Cardiac fibroblast (primary cell): ENCODE measurements at places on chromosomes 2 and 18.

- peak; percentile 64 for DNase-seq
Observed at GRCh38 chr18:44654573-44654972, 26.1 kb upstream of the SETBP1 start.

GRCh38 chr2:194105358-194105757 is 1551.7 kb upstream of the SLC39A10 start:
- no peak for DNase-seq

- DNase-seq, result no peak
Observed at GRCh38 chr2:196980473-196980872, 54.0 kb upstream of the PGAP1 start.

DNA sequence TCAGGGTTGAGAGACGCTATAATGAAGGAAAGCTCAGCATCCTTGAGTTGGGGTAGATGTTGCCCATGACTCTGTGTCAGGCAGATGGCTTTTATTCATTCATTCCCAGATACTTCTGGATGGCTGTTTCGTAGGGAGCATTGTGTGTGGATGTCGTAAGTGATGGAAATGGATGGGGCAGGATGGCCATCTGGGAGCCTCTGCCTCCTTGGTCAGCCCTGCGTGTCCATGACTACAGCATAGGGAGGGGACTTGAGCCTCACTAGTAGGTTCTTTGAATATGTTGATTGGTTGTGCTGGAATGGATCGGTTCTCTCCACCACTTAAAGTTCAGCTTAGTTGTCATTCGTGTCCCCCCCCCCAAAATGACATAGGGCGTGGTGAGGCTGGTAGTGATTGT is 44.9 kb downstream of the TGOLN2 start:
- no peak for DNase-seq

DNA sequence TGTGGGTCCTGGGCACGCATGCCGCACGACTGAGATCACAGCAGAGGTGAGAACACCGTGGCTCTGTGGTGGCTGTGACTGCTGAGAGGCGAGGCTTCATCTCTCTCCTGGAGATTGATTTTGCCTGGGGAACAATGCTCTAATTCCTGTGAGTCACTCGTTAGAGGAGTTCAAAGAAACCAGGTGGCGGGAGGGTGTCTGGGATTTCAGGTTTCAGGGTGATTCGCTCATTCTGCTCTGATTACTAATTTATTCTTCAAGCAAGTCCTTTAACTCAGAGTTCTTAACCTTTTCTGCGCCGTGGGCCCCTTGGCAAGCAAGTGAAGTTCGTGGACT is 56.3 kb downstream of the GLI2 start:
- DNase-seq, result peak; percentile 34

DNA sequence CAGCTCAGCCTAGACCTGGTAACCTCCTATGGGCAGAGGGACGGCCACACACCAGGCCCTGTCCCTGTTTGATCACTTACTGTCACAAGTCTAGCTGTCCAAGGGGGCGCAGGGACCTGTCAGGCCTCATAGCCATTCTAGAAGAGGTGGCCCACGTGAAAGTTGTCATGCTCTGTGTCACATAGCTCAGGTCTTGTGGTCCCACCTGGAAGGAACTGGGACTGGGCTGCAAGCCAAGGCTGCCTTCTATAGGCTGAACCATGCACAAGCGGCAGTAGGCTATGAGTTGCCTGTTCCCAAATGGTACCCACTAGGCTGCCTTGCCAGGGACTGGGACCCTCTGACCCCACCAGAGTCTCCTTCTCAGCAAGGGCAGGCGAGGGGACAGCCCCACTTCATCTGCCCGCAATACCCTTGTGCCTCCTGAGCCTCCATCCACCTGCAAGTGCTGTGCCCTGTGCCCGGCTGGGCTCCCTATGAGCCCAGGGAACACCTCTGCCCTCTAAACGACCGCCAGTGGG is 177.5 kb downstream of the ANAPC1 start:
- no peak for DNase-seq

DNA sequence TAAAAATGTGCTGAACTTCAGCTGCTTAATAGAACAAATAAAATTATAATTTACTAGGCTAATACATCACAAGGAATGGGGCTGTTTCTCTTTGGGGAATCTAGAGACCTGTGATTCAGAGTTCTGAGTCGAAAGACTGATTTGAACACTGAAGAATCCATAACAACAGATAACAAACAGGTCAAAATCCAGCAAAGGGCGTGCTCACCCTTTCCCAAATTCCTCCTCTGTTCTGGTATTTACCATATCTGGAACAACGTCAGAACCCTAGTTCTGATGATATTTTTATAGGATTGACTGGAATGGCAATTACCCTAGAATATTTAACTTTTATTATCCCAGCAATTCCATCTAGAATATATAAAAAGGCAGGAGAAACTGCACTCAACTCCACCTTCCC is 66.0 kb upstream of the ITGA6 start:
- DNase-seq, result no peak

GRCh38 chr2:30866974-30867373 is 59.7 kb upstream of the CAPN13 start:
- no peak for DNase-seq

DNA sequence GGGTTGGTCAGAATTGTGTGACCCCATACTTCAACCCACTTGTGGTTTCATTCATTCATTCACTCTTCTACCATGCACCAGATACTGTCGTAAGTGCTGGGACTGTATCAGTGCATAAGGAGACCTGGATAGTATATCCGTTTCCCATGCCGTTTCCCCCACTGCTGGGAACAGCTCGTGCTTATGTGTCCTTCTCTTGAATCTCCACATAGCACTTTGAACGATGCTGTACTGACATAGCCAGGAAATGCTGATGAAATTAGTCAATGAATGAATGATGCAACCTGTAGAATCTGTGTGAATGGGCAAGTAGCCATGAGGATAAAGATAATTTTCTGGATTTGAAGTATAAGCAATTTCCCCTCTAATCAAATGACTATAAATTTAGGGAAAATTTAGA is 276.1 kb downstream of the BCL2 start:
- peak; percentile 71 for DNase-seq

DNA sequence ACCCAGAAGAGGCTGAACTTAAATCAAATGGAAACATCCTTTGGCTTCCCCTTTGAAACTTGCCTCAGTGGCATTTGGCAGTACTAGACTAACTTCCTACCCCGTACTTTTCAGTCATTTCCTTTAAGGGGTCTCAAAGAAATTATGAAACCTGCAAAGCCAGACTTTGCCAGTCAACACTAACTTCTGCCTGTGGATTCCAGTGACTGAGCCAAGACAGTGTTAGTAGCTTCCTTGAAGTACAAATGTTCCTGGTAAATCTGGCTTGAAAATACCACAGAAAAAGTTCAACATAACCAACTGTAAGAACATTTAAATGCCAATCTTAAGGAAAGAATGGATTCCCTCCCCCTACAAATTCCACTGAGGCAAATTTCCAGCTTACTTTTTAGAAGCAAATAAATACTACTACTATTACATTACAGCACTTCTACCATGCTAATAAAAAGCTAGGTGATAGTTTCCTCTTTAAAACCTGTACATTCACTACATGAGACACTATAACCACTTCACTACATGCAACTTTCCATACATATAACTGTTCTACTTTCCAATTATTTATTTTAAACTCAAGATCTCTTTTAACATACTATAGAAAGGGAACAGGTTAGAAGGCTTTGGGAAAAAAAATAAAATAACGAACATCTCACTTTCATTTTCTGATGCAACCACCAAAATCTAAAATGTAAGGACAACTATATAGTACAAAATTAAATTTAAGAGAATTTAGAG is 2.4 kb downstream of the PELI1 start:
- peak; percentile 66 for DNase-seq

DNA sequence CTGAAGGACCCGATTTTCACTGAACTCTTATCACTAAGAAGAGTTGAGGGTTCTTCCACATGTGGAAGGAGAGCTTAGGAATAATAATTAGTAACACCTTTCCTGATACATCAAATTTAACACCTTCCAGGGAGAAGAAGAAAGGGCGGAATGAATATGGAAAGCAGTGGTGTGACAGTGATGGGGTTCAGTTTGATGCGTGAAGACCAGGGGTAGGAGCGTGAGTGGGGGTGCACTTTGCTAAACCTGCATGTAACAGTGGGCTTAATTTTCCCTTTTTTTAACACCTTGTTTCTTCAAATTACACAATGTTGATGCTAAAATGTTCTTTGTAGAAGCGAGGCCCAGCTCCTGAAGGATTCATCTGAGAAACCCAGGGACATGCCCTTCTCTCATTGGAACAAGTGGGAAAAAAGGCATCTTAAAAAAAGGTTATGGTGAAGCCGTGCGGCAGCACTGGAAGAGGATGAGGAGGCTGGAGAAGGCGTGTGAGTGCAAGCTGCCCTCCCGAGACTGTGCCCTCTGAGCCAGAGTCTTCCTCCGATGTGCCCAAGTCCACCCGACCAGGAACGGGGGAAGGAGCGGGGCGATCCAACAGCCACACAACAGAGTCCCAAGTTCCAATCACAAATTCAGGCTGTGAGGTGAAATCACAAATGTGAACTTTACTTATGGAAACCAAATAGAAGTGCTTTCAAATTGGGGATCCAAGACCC is 80.8 kb downstream of the MBP start:
- DNase-seq, result no peak

- DNase-seq, result no peak
Observed at GRCh38 chr2:126877861-126878565, 20.7 kb upstream of the TEX51 start.

DNA sequence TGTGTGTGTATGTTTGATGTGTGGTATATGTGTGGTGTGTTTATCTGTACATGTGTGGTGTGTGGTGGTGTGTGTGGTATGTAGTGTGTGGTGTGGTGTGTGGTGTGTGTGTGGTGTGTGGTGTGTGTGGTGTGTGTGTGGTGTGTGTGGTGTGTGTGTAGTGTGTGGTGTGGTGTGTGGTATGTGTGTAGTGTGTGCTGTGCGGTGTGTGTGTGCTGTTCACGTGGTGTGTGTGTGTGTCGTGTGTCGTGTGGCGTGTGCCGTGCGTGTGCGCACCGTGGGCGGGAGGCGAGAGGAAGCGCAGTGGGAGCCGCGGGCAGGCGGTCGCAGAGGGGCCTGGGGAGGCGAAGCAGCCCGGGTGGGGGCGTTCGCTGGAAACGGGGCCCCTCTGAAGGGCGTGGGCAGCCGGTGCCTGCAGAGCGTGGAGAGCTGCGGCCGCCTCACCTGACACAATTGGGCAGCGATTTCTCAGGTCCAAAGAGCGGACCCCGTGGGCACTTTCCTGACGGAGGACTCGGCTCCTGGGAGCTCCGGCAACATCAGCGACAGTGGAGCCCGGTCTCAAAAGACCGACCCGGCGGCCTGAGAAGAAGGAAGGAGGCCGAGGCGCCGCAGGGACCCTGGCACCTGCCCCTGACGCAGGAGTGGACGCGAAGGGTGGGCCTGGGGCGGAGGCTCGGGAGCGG is 741.1 kb upstream of the SALL3 start:
- no peak for DNase-seq

GRCh38 chr2:140786585-140786984 is 1344.2 kb downstream of the LRP1B start:
- DNase-seq, result no peak

DNA sequence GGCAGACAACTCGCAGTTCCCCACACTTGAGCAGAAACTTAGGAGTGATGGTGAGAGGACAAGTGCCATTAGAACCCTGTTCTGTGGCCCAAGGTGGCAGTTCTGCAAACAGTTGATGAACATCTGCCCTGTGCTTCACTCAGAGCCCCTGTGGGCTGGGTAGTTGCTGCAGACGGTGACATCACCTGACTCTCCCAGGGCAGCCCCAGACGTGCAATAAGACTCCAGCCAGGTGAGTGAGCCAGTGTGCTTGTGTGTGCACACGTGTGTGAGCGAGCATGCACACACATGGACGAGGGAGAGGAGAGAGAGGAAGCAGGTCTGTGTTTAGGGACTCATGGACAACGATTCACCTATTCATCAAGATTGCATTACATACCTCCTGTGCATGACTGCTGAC is 136.0 kb upstream of the GLI2 start:
- no peak for DNase-seq

- DNase-seq, result no peak
Observed at GRCh38 chr2:138026111-138027020, 62.1 kb downstream of the HNMT start.

DNA sequence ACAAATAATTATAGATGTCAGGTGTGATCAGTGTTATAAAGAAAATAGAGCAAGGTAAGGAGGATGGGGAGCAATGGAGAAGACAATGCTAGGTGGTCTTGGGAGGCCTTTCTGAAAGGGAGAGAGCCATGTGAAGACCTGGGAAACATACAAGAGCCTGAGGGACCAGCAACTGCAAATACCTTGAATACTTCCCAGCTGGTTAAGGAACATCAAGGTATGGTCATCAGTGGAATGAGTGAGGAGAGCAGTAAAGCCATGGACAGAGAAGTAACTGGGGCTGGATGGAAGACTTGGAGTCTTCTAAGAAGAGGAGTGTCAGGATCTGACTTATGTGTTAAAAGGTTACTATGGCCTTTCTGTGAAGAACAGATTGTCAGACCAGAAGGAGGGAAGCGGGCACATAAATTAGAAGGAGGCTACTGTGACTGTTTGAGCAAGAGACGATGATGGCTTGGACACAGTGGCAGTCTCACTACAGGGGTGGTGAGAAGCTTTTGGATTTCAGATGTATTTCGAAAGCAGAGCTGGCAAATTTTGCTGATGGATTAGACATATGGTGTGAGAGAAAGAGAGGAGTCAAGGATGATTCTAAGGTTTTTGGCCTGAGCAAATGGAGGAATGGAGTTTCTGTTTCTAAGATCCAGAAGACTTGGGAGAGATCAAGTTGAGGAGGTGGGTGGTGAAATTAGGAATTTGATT is 22.8 kb upstream of the EXOC6B start:
- DNase-seq, result no peak

DNA sequence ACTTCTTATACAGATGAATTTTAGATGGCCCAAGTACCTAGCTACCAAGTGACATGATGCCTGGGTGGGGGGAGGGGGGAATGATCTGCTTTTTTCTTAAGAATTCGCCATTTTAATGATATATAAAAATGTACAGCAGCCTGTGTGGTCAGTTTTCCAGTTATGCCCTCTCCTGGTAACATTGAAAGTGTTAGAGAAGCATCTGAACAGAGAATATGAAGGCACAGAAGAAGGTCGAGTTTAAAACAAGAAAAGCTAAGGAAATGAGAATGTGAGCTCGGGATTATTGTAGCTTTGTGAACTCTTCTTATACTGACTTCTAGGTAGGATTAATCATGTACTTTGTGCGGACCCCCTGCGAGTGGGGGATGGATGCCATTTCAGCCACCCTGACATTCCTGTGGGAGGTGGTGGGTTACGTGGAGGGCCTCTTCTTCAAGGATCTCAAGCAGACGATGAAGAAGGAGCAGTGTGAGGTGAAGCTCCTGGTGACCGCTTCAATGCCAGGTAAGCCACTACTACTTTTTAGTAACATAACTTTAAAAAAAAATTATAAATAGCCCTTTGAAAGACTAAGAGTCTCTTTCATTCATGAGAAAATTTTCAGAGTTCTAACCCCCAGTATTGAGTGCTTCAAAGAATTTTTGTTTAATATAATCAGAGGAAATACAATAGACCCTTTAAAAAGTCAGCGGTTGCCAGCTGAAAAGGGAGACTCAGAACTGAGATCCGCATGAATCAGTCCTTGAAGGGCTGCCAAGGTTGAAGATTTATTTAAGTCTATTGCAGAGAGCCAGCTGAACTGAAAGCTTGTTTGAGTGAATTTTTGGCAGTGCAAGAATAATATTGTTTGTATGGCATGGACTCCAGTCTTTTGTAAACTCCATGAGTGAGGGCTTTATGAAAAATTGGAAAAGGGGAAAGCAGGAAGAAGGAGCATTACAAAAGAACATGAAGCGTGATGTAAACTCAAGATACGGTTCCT is 68.6 kb upstream of the RPE start:
- peak; percentile 79 for DNase-seq
